ENCODE measurements at places on chromosomes 6 and 20.

- DNase-seq: no peak
Measured at GRCh38 chr6:47922391-47922790, 140.6 kb downstream of the OPN5 start.

GRCh38 chr6:138979365-138979764 lies 8.7 kb downstream of the REPS1 start:
- no peak for DNase-seq

GRCh38 chr6:147345902-147346301 lies 141.7 kb downstream of the STXBP5 start:
- no peak for DNase-seq

DNA sequence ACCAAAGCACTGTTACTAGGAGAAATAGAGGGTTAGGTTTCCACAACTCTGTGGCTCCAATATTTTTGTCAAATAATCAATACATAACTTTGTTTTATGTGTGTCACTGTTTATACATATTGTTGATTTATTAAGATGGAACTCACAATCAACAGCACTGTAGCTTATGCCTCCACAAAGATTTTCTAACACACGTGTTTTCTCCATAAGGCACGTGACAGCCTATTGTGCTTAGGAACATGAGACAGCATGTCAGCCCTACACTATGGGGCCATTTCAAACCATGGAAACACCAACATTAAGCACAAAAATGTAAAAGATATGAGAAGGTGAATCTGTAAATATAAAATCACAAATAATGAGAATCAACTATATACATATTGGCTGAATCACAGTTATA lies 127.0 kb downstream of the PAK5 start:
- no peak for DNase-seq

DNA sequence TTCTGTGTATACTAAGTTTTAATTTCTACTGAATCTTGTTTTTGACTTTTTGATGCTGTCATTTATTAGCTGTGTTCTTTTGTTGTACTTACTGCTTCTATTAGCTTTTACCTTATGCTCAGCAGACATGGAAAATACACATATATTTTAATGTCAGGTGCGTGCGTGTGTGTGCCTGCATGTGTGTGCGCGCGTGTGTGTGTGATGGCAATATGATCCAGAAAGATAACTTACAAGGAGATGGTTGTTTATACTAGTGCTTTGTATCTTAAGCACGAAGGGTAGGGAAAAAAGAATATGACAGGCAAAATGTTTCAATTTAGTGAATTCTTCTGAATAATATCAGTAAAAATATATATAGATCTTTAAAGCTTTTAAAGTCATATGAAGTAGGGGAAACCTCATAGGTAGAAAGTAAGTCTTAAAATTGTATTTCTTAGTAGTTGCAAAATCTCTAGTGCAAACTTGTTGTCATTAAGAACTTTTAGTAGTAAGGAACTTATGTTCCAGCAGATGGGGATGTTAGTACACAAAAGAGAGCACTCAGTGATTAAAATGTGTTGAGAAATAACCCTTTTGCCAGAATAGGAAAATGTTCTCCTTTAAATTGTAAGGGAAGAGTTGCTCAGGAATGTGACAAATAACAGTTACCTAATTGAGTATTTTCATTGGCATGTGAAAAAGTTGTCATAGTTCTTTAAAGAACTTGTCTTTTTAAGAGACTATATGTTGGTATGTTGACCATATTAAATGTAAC lies 13.2 kb downstream of the QKI start:
- DNase-seq: peak; percentile 50

DNA sequence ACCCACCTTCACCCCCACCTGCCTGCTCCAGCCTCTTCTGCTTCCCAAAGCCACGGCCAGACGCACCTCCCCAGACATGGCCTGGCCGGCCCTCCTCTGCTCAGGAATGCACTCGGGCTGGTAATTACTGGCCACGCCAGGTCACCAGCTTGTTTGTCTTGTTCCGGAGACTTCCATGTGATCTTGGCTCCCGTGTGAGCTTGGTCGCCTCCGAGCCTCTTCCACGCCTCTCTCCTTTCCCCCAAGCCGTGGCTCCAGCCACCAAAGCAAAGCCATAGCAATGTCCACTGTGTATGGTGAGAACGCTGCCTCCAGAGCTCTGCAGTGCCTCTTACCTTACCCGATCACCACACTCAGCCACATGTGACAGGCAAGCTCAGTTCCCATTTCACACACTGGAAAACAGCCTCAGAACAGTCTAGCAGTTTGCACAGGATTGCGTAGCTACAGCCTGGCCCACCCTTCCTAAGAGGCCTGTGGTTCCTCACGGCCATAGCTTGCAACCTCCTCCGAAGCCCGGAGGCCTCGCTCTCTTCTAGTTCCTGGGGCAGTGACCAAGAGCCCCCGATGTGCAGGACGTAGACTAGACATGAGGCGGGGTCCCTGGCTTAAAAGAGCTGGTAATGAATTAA lies 48.1 kb upstream of the AFDN start:
- DNase-seq: no peak

DNA sequence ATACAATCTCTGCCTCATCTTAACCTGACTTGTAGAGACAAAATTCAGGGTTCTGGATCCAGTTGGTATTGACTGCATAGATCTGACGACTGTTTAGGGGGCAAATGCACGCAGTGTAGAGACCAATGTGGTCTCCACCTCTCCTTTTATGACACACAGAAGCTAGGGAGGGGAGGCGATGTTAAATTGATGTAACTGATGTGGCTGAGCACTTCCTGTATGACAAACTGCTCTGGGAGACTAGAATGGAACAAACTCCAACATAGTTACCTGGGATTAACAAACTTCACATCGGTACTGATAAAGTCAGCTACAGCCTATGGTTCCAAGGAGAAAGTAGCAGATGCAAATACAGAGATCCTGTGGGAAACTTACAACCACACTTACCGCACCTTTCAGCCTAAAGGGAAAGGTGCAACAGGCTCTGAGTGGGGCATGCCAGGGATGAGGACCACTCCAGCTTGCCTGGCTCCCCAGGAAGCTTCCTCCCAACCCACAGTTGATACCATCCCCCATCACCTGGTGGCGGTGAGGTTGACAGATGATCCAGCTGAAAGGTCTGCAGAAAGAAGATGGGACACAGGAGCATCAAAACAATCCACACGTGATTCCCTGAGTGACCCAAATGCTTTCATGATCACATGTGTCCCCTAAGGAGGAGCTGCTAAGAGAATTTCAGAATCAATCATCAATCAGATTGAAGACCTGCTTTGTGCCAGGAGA lies 60.6 kb upstream of the MRPS10 start:
- DNase-seq: peak; percentile 28

DNA sequence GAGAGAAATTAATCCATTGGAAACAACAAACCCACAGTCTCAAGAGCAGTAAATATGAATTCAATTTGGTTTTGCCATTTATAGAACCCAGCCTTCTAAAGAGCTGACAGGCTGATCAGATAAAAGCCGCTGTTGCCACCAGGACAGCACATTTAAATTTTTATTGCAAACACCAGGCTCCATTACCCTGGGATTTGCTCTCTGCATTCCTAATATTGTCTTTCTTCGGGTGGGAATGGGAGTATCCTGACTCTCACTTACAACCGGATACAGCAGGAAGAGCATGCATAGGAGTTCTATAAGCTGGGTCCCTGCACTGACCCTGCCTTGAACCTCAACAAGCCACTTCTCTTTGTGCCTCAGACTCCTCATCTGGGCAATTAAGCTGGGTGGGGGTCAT lies 142.9 kb downstream of the LRFN2 start:
- DNase-seq: no peak

DNA sequence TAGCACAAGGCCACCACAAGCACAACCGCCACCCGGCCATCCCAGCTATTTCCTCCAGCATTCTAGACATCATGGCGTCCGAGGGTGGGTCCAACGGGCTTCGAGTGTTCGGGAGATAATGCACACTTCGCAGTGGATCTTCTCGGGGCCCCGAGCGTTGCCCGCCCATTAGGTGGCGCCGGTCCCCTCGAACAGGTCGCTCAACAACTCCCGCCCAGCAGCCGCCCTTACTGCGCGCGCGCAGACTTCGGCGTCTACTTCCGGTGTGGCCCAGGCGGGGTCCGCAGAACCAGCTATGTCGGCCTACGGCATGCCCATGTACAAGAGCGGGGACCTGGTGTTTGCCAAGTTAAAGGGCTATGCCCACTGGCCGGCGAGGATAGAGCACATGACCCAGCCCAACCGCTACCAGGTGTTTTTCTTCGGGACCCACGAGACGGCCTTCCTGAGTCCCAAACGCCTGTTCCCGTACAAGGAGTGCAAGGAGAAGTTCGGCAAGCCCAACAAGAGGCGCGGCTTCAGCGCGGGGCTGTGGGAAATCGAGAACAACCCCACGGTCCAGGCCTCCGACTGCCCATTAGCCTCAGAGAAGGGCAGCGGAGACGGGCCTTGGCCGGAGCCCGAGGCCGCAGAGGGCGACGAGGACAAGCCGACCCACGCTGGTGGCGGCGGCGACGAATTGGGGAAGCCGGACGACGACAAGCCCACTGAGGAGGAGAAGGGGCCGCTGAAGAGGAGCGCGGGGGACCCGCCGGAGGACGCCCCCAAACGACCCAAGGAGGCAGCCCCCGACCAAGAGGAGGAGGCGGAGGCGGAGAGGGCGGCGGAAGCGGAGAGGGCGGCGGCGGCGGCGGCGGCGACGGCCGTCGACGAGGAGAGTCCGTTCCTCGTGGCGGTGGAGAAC lies at the start of gene HDGFL1:
HDGFL1 (plus strand) TSS at position 286 of the 904 bp plus-strand sequence; CDS start at position 296, 10 bp downstream.
- no peak for DNase-seq
